ENCODE measurements at places on chromosomes 5 and 9.

DNA sequence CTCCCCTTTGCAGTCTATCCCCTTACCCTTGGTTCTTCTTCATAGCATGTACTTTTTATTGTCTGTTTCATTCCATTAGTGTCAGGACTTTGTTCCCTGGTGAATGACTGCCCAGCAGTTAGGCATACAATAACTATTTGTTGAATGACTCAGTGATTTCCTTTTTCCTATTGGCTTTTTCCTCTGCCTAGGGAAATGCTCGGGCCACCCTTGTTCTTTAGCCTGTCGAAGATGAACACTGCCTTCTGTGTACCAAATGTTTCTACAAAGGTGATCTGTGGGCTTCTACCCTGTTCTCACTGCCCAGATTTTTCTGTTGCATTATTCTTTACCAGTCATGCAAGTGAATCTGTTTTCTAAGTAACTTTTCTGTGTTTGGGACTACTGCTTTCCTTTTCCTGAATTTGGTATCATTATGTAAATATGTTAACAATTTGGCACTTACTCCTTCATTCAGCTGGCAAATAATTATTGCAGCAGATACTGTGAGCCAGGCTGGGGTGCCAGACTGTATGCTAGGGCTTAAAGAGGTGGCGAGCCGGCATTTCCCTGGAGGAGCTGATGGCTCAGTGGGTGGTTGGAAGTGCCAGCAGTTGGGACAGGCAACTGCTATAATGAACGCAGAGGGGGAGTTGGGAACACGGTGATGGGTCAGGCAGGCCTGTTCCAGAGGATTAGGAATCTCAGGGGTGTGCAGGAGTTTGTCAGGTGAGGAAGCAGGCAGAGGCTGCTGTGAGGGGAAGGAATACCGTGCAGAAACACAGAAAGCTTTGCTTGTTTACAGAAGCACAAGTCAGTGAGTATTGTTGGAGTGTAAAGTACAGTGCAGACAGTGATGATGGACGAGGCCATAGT lies 30.6 kb downstream of the KDM4C start:
- DNase-seq, result no peak

GRCh38 chr9:137955586-137955985 lies 78.0 kb downstream of the CACNA1B start:
- no peak for DNase-seq

GRCh38 chr5:54908774-54909525 lies 76.4 kb downstream of the ESM1 start:
- DNase-seq, result no peak

GRCh38 chr5:58069846-58070245 lies 390.0 kb downstream of the PLK2 start:
- no peak for DNase-seq

- no peak for DNase-seq
These were observed 116.8 kb upstream of the TBC1D2 start for GRCh38 chr9:98372077-98372836.

GRCh38 chr9:133148199-133149129 lies 15.2 kb downstream of the GBGT1 start:
- DNase-seq, result peak; percentile 61

GRCh38 chr5:144583541-144584449 lies 413.1 kb downstream of the KCTD16 start:
- no peak for DNase-seq

Measured in stimulated activated naive CD8-positive, alpha-beta T cell treated with anti-CD3 and anti-CD28 coated beads, Interleukin-15, Interleukin-2, amounts not matched to agents 100 U/mL and 50 U/mL, for 24 hours (primary cell).